Esophagus muscularis mucosa (tissue), 4 donors: ENCODE measurements at places on chromosomes 2 and 18.
A peak's percentile ranks its signal among the peaks of the same experiment; 100 is the strongest.

DNA sequence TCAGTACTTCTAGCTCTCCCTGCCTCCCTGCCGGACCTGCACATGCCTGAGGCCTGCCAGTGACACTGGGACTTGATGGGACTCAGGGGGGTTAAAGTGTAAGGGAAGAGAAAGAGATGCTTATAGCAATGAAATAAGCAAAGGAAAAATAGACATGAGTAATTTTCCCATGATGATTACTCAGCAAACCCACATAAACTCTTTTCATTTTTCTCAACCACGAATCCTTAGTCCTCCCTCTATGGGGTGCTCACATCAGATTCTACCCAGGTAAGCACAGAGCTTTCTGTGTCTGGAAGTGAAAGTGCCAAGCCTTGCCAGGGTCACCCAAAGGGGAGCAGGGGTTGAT, 44.8 kb upstream of the ANKRD62 start:
- H3K4me3 ChIP-seq, result no peak overlapping the region
- H3K4me1 ChIP-seq, result no peaks in the 10 kb centered on the region
- H3K36me3 ChIP-seq, result no peaks in the 10 kb centered on the region
- H3K27ac ChIP-seq, result no peak overlapping the region
- H3K27me3 ChIP-seq, result no peaks in the 10 kb centered on the region

DNA sequence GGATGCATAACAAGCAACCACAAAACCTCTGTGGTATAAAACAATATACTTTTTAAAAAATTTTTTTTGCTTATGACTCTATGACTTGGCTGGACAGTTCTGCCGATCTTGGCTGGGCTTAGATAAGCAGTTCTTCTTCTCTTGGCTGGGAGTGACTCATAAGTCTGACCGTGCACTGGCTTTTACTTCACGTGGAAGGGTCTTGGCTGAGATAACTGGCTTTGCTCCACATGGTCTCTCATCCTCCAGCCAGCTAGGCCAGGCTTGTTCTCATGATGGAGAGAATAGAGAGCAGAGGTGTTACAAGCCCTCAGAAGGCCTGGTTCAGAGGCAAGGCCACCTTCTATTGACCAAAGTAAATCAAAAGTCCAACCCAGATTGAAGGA, 178.9 kb upstream of the SERPINE2 start:
- no peak overlapping the region for H3K27ac ChIP-seq
- H3K4me1 ChIP-seq, result peaks cover 19% of the 10 kb centered on the region
- no peak overlapping the region for H3K4me3 ChIP-seq

- no peaks in the 10 kb centered on the region for H3K27me3 ChIP-seq
- no peak overlapping the region for H3K4me3 ChIP-seq
- no peak overlapping the region for H3K27ac ChIP-seq
- peaks cover 25% of the 10 kb centered on the region for H3K4me1 ChIP-seq
- DNase-seq, result no peak
Measured at GRCh38 chr2:120109186-120110061, 96.5 kb downstream of the EPB41L5 start.

DNA sequence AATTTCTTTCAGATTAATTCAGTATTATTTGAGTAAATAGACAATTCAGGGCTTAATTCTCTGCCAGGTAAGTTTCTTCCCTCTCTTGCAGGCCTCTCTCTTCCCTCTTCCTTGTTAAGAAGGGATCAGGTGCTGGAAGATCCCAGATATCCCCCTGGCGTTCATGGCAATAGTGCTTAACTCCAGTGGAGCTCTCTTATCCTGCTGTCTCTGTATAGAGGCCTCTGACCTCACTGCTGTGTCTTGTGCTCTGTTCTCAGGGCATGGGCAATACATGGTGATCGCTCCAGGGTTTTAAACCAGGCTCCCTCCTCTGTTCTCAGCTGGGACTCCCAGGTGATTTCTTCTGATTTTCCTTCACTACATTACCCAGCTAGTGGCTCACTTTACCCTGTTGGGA, 226.8 kb downstream of the MC4R start:
- no peak overlapping the region for H3K27ac ChIP-seq
- H3K27me3 ChIP-seq, result no peaks in the 10 kb centered on the region
- no peak for DNase-seq
- no peak overlapping the region for H3K4me3 ChIP-seq
- no peaks in the 10 kb centered on the region for H3K4me1 ChIP-seq
- no peaks in the 10 kb centered on the region for H3K36me3 ChIP-seq

DNA sequence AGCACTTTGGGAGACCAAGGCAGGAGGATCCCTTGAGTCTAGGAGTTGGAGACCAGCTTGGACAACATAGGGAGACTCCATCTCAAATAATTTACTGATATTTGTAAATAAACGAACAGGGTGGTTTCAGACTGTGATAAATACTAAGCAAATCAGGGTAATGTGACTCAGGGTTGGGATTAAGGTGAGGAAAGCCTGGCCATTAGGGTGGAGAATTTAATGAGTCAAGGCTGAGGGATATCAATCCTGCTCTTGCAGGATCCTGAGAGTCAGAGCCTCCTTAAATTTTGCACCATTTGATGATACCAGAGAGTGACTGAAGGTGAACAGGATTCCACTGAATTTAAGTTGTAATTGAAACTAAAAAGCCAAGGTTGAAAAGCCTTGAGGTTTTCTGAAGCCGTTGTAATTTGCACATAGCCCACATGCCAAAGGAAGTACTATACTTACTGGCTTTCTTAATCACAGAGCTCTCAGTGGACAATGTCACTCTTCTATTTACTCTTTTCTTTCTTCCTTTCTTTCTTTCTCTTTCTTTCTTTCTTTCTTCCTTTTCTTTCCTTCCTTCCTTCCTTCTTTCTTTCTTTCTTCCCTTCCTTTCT, 28.6 kb upstream of the AP1S3 start:
- no peak overlapping the region for H3K4me3 ChIP-seq
- H3K36me3 ChIP-seq, result peaks cover 11% of the 10 kb centered on the region

GRCh38 chr2:179191110-179191509, 73.5 kb downstream of the SESTD1 start:
- H3K36me3 ChIP-seq, result no peaks in the 10 kb centered on the region
- no peak overlapping the region for H3K4me3 ChIP-seq
- H3K27ac ChIP-seq, result no peak overlapping the region
- no peaks in the 10 kb centered on the region for H3K27me3 ChIP-seq
- no peak for DNase-seq

DNA sequence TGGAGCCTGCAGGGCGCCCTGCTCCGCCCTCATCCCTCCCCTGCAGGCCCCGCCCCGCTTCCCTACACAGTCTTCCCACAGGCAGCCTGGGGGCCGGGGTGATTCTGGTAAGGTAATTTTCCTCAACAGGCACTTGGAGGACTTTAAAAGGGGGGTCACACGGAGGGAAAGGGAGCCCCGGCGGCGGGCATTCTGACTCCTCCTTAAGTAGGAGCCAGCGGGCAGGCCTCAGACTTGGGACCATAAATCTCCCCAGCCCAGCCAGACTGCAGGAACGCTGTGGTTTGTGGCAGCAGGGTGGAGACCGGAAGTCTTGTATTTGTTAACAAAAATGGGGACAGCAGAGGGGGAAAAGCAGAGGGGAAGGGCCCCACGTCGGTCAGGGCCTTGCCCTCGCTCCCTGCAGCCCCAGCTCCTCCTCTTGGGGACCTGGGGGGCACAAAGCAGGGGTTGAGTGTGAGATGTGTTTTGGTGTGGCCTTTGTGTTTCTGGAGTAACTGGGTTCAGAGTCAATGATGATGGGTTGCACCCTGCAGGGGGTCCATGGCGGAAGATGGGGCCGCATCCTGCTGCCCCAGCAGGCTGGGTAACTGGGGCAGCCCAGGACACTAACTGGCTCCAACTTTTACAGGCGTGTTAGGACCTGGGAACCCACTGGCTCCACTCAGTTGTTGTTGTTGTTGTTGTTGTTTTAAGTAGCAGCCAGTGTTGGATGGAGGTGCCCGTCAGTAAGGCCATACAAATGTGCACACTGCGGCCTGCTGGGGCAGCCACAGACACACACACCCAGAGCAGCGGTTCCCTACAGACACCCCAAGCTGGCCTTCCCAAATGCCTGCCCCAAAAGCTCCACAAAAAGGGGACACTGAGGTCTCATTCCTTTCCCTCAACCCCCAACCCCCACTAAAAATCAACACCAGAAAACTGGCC, 27.7 kb downstream of the SMAD7 start:
- H3K36me3 ChIP-seq, result peaks cover 26% of the 10 kb centered on the region
- peaks cover 70% of the 10 kb centered on the region for H3K4me1 ChIP-seq
- DNase-seq, result no peak
- peak overlapping the region; percentile 83 for H3K27ac ChIP-seq
- H3K4me3 ChIP-seq, result peak overlapping the region; percentile 60

DNA sequence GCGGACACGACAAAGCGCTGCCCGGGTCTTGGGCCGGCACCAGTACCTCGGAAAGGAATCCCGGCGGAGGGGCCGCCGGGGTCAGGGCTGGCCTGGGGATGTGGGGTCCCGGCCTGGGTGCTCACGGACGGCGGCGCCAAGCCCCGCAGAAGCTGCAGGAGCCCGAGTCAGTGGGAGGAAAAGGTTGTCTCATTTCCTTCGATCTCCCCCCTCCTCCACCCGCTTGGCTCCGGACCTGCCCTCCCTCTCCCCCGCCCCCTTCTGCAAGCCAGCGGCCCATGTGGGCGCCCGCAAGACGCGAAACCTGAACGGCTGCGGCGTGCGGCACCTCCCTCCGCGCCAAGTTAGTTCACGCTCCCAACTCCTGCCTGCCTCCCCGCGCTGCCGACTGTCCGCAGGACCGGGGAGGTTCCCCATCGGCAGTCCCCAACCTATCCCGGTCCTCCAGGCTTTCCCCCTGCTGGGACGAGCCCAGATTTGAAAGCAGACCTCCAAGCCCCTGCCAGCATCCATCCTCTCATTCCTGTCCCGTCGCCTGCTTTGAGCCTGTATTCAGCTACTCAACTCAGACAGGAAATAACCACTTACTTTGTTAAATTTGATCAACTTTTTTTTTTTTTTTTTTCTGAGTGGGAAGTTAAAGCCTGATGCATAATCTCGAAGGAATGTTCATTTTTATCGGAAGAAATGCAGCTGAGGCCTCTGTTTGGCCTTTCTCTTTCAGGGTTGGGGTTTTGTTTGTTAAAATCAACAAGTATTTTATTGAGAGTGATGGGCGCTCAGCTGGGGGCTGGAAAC, at the start of gene EVA1A:
Gene EVA1A (minus strand): TSS at position 172 of the 798 bp plus-strand sequence. CDS start 42,799 bp downstream, outside the sequence.
- no peaks in the 10 kb centered on the region for H3K36me3 ChIP-seq
- DNase-seq, result peak; percentile 86
- no peaks in the 10 kb centered on the region for H3K27me3 ChIP-seq

- H3K27me3 ChIP-seq, result no peaks in the 10 kb centered on the region
- H3K4me1 ChIP-seq, result peaks cover 4% of the 10 kb centered on the region
- no peaks in the 10 kb centered on the region for H3K36me3 ChIP-seq
- no peak overlapping the region for H3K27ac ChIP-seq
- H3K4me3 ChIP-seq, result no peak overlapping the region
- no peak for DNase-seq
Measured at GRCh38 chr18:48646976-48647375, 108.1 kb downstream of the CTIF start.

DNA sequence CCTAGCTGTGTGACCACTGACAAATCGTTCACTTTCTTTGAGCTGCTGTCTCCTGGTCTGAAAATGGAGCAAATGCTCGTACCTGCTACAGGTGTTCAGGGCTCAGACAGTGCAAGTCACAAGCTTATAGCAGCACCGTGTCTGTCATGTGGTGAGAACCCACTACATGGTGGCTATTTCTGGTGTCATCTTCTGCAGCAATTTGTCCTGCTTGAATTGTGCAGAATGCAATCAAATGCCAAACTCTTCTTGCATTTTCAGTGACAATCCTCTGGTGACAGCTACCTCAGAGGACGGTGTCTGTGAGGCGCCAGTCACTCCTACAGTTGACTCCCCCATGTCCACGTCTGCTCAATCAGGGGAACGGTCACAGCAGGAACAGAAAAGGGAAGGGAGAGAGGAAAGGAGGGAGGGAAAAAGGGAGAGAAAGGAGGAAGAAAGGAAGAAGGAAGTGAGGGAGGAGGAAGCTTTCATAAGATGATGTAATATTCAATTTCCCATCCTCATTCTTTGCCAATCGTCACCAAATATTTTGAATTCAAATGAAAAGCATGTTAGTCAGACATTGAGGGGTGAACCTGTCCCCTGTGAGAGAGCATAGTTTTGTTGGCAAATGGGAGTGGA, 122.2 kb downstream of the BCL2 start:
- peaks cover 18% of the 10 kb centered on the region for H3K4me1 ChIP-seq
- DNase-seq, result no peak
- H3K36me3 ChIP-seq, result no peaks in the 10 kb centered on the region
- no peak overlapping the region for H3K27ac ChIP-seq

DNA sequence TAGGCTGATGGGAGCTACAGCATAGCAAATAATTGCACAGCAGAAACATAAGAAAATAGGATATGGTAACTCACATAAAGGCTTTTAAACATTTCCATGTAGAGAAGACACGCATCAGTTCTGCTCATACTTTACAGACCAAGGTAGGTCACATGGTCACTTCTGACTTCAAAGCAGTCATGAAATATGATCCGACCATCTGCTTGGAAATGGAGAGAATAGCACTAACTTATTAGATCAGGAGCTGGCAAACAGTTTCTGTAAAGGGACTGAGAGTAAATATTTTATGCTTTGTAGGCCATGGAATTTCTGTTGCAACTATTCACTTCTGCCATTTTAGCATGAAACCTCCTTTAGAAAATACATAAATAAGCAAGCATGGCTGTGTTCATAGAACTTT, 936.6 kb upstream of the FANCL start:
- no peak overlapping the region for H3K4me3 ChIP-seq
- H3K36me3 ChIP-seq, result no peaks in the 10 kb centered on the region
- no peak overlapping the region for H3K27ac ChIP-seq

- no peak overlapping the region for H3K4me3 ChIP-seq
- DNase-seq, result no peak
- H3K27ac ChIP-seq, result no peak overlapping the region
- no peaks in the 10 kb centered on the region for H3K36me3 ChIP-seq
- no peaks in the 10 kb centered on the region for H3K27me3 ChIP-seq
Measured at GRCh38 chr2:166519391-166519962, 25.4 kb upstream of the SCN7A start.

DNA sequence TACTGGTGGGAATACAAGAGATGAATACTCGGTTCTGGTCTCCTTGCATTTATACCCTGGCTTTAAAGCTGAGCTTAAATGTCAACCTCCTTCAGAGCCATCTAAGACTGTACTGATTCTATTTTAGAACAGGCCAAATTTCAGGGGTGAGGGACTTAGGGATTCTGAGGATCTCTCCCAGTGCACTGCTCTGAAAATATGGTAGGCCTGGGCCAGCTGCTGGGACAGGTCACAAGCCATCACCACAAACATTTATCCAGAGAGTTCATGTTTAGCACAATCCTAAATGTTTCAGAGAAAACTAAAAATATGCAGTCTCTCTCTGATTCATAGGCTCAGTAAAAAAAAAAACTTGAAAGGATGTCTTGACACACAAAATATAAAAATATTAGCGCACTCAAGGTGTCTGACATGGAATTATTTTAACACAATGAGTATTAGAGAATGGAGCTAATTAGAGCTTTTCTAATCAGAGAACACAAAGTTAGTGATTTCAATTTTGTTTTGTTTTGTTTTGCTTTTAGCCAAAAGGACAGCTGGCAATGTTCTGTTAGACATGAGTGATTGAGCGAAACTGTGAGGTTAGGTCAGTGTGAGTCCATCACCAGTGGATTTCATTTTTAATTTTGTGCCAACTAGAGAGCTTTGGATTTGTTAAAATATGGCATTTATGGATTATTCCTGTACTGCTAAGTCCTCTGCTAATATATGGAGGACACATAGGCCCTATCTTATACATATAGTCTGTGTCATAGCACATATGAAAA, 38.8 kb downstream of the MFSD6 start:
- H3K27ac ChIP-seq, result peak overlapping the region; percentile 18
- no peak for DNase-seq
- H3K4me1 ChIP-seq, result peaks cover 60% of the 10 kb centered on the region

GRCh38 chr2:73922681-73923080, 4.0 kb upstream of the DGUOK start:
- H3K4me1 ChIP-seq, result peaks cover 22% of the 10 kb centered on the region
- H3K36me3 ChIP-seq, result no peaks in the 10 kb centered on the region
- H3K4me3 ChIP-seq, result no peak overlapping the region
- no peaks in the 10 kb centered on the region for H3K27me3 ChIP-seq
- no peak overlapping the region for H3K27ac ChIP-seq
- DNase-seq, result no peak
